ENCODE measurements at places on chromosomes 13 and 19.

DNA sequence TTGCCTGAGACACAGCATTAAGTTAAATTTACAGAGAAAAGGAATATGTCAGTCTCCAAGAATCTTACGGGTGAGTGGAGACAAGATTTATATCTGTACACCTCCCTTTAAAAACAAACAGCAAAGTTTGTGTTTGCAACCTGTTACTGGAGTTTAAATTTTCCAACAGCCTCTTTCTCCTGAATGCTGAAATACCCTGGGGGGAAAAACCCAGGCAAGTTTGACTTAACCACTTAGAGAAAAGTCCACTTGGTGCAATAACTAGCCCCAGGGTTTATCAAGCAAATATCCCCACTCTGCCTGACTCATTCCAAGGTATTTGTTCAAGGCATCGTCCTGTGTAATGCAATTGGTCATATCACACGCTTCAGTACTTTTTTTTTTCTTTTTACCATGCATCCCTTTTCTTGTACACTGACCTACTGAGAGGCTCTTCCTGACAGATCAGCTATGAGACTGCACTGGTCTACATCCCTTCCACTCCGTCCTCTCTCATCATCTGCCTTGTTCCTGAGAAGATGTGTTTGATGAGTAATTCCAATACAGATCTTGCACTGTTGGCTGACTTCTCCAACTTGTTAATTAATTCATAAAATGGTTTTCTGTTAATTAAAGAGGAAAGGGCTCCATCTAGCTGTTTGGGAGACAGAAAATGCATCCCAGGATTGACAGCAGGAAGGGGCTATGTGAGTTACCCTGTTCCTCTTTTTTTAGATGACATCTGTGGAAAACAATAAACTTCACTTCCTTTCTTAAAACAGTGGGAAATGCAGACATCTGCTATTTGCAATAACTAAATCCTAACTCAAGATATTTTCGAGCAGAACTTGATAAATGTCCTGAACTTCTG, 212.5 kb upstream of the IRS2 start:
- DNase-seq, result peak; percentile 71

DNA sequence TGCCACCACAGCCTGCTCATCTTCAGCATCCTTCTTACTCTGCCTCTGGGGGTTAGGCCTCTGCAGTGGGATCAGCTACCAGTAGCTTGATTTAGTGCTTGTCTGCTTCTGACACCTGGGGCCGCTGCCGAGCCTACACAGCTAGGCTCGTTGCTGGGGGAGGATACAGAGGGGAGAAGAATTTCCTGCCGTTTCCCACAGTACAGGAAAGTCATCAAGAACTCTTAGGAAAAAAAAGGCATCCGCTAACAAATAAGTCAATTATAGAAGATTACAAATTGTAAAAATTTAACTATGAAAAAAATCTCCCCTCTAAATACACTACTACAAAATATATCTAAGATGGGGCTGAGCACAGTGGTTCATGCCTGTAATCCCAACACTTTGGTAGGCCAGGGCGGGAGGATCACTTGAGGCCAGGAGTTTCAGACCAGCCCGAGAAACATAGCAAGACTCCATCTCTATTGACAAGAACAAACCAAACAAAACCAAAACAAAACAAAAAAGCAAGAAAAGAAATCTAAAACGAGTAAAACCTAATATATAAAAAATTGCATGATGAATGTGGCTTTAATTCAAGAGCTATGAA, 26.7 kb downstream of the LATS2 start:
- DNase-seq, result peak; percentile 26

DNA sequence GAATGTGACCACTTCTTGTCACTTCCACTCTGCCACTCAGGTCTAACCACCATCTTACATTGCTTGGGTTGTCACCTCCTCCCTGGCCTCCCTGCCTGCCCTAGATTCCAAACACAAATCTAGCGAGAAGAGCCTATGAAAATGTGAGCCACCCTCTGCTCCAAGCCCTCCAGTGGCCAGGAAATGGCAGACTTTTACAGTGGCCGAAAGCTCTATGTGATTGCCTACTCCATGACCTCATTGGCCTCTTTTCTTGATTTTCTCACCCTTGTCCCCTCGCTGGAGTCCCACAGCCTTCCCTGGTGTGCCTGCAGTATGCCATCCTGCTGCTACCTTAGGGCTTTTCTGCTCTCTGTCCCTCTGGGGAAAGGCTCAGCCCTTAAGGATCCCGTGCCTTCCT, 84.2 kb downstream of the LRCH1 start:
- no peak for DNase-seq

- DNase-seq, result no peak
Measured at GRCh38 chr13:40549500-40550094, 116.8 kb downstream of the FOXO1 start.

GRCh38 chr13:32734511-32734910, 148.3 kb downstream of the PDS5B start:
- peak; percentile 71 for DNase-seq

DNA sequence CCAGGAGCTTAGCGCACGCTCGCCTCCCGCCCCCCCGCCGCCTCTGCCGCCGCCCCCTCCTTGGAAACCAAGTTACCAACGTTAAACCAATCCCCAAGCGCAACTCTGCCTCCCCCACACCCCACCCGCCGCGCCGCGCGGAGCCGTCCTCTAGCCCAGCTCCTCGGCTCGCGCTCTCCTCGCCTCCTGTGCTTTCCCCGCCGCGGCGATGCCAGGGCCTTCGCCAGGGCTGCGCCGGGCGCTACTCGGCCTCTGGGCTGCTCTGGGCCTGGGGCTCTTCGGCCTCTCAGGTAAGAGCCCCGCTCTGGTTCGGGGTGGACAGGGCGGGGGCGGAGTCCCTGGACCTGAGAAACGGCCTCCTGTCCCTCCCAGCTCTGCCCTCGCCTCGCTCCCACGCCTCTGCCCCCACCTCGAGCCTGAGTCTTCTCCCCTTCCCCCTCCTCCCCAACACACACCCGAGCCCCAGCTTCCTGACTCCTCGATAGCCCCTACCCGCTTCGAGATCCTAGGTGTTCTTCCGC, at the start of gene ICAM5:
ICAM5 (plus strand) TSS at position 117 of the 521 bp plus-strand sequence; CDS start at position 209, 92 bp downstream.
- DNase-seq, result no peak

GRCh38 chr13:113953561-113953960, 20.3 kb downstream of the C13orf46 start:
- DNase-seq, result no peak

DNA sequence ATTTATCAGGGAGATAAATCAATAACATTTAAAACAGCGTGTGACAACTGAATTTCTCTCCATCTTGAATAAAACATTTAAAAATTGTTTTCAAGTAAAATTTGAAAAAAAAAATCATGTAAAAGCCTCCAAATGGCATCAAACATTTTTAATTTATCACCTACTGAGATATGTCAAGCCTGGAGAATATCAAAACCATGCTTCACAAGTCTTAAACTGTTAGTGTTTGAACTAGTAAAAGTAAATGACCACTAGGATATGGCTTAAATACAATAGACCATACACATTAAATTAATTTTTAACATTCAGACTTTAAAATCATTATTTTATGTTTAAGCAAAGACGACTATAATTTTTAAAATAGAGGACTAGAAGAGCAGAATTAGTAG, 281.9 kb downstream of the DCLK1 start:
- DNase-seq, result no peak

- DNase-seq, result no peak
Measured at GRCh38 chr13:28582892-28583240, 76.1 kb upstream of the POMP start.

GRCh38 chr13:108680011-108680410, 50.6 kb downstream of the MYO16 start:
- DNase-seq, result peak; percentile 58

GRCh38 chr13:26480246-26480855, 77.1 kb upstream of the WASF3 start:
- peak; percentile 17 for DNase-seq

DNA sequence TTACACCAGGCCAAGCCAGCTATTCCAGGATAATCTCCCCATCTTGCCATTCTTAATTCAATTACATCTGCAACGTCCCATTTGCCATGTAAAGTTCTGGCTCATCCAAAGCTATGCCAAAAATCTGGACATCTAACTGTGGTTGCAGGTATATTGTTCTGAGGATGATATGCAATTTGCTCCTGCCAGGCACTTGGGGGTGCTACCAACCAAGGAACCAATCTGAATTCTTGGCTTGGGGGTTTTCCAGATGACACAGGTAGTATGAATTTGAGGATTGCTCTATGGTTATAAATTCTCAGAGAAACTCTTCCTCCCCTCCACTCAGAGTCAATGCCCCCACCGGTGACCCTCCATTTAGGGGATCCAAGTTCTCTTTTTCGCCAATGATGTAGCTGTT, 33.0 kb downstream of the CRYL1 start:
- peak; percentile 35 for DNase-seq

GRCh38 chr19:56832352-56832928, 8.1 kb downstream of the PEG3 start:
- DNase-seq, result no peak

GRCh38 chr13:111033172-111034130, 81.7 kb upstream of the ARHGEF7 start:
- DNase-seq, result no peak

- DNase-seq, result no peak
Measured at GRCh38 chr19:4908360-4908759, 941 bp upstream of the UHRF1 start.

DNA sequence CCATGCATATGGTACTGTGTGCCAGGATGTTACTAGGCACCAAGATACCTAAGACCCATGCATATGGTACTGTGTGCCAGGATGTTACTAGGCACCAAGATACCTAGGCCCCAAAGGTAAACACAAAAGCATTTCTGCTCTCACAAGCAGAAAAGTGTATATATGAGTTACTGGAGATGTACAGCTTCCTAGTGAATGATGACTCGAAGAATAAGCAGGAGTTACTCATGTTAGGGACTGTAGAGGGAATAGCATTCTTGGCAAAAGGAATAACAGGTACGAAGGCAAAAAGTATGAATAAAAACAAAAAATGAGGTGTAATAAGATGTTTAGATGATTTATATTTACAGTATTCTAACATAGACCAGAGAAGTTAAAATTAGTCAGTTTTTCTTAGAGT, 383.7 kb downstream of the DIAPH3 start:
- no peak for DNase-seq

GRCh38 chr19:1968279-1969175, 27.6 kb downstream of the CSNK1G2 start:
- no peak for DNase-seq

- DNase-seq, result no peak
Measured at GRCh38 chr13:41012536-41012935, 6.6 kb downstream of the ELF1 start.

DNA sequence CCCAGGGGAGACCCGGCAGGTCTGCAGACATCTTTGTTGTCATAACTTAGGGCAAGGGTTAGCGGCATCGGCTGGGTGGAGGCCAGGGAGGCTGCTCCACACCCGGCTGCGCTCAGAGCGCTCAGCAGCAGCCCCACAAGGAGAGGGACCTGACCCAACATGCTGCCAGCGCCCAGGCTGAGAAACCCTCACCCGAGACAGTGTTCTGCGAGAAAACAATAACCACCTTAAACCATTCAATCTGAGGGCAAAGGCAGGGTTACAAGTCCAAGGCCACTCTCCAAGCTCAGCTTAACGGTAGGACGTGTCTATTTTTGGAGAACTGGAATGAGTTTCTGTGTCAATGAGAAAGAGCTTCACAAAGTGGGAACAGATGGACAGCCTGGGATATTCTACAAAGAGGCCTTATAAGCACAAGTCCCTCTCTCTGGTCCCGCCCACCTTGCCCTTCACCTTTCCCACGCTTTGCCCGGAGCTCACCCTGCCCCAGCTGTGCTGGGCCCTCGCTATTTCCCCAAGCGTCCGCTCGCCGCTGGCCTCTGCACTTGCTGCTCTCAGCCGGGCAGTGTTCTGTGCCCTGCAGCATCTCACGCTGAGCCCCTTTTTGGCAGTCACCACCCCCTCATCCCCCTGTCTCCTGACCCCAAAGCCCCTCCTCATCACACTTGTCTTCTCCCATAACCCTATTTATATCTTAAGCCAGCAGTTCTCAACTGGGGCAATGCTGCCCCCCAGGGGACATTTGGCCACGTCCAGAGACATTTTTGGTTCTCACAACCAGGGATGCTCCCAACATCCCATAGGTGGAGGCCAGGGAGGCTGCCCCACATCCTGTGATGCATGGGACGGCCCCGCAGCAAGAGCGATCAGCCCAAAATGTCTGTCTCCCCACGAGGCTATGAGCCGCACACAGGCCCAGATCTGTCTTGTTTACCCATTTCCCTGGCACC, 17.6 kb downstream of the PPP1R12C start:
- DNase-seq, result no peak
